SIG-M5 (cell line): ENCODE measurements at places on chromosomes 12 and 14.

DNA sequence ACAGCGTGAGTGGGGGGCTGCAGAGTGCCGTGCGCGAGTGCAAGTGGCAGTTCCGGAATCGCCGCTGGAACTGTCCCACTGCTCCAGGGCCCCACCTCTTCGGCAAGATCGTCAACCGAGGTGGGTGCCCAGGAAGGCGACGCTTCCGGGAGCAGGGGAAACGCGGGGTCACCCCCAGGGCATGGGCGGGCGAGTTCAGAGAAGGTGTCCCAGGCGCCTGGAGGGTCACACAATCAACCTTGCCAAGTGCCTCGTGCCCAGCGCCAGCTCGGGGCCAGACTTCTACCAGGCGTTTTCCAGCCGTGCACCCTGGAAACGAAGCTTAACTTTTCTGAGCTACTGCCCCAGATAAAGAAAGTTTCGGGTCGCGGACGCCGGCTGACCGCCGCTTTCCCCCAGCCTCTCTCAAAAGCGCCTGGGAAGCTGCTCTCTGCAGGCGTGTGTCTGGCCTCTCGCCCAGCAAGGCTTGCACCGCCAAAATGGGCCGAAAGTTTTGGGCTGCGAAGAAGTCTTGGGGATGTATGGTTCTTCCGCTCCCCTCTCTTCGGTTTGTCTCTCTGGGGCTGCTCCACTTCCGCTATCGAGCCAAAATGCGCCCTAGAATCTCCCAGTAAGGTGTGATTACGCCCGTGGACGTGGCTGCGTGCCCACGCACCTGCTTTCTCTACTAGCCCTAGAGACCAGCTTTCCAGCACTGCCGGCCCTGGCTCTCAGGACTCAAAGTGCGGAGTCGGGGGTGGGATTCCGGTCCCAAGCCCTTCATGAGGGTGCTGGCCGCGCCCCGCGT, 1.7 kb downstream of the WNT1 start:
- no peak for DNase-seq

DNA sequence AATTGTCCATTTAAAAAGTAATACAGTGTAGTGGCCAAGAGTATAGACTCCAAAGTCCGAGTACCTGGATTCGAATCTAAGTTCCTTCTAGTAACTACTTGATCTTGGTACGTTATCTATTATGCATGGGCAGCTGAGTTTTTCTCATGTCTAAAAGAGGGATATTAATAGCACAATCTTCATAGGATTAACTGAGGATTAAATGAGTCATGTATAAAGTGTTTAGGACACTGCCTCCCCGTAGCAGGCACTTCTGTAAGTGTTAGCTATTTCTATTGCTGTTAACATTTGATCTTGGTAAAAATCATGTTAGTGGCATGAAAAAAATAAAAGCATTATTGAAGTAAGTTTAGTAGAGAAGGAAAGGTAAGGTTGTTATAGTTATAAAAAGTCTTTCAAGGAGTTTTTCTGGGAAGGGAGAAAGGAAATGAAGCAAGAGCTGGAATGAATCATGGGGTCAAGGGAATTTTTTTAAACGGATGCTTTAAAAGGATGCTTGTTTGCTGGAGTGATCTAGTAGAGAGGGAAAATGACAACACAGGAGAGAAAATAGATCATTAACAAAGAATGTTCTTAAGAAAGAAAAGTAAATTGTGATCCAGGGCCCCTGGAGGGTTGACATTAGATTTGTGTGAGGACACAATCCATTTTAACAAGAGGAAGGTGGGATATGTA, 502.2 kb upstream of the USP15 start:
- DNase-seq, result no peak

DNA sequence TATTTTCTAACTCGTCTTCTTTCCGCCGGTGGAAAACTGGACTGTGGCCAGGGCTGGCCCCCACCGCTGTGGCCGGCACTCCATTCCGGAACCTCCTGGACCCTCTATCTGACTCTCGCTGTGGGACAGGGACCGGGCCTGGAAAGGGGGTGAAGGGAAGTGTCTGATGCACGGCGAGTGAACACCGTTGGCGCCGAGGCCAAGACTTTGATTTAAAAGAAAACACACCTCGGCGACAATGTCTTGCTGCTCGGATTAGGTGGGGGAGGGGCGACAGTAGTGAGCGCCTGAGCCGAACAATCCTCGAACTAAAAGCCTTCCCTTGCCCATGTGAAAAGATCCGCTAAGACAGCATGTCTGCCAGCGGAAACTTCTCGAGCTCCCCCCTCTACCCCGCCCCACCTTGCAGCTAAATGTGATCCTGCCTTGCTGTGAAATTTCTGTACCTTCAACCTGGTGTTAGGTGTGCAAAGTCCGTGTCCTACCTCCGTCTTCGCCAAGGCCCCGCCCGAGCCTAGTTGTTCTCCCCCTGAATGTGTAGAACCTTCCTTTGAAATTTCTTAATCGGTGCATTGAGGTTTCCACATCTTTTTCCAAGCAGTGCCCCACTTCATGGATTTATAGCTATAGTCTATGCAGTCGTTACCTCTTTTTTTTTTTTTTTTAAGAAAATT, 862 bp upstream of the HOTAIR start:
- no peak for DNase-seq

DNA sequence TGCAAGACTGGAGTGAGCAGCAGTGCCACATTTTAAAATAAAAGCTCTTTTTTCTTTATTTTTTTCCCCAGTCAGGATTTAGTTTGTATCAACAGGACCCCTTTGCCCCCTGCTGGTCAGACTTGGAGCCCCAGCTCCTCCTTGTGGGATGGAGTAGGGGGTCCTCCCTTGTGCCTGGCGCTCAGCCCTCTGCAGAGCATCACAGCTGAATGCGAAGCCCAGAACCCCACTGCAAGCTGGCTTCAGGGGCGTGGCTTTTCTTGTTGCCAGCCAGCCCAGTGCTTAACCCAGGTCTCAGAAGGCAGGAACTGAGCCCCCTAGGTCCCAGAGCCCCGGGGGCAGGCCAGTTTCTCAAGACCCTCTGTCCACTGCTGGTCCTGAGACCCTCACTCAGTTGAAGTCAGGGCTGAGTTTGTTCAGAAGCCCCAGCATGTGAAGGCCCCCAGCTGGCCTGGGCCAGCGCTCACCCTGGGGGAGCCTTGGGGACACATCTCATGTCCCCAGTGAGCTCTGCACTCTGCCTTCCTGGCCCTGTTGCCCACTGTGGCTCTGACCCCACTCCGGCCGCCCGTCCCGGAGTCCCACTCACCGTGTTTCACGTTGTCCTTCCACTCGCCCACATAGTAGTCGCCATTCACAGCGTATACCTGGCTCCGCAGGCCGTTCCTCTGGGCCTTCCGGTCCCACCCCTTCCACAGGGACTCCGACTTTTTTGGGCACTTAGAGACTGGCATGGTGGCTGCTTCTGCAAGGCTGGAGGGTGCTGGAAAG, 519 bp downstream of the MORN3 start:
- no peak for DNase-seq

GRCh38 chr12:32179011-32179395, 72.4 kb downstream of the BICD1 start:
- no peak for DNase-seq

- DNase-seq, result no peak
These were observed 446.7 kb upstream of the TMEM132C start for GRCh38 chr12:127820271-127820670.

GRCh38 chr12:78208092-78208491, 377.4 kb downstream of the NAV3 start:
- no peak for DNase-seq

- DNase-seq, result no peak
These were observed 325.4 kb upstream of the SEL1L start for GRCh38 chr14:81859046-81859445.

- no peak for DNase-seq
These were observed 29.7 kb downstream of the CHGA start for GRCh38 chr14:92952481-92953298.

DNA sequence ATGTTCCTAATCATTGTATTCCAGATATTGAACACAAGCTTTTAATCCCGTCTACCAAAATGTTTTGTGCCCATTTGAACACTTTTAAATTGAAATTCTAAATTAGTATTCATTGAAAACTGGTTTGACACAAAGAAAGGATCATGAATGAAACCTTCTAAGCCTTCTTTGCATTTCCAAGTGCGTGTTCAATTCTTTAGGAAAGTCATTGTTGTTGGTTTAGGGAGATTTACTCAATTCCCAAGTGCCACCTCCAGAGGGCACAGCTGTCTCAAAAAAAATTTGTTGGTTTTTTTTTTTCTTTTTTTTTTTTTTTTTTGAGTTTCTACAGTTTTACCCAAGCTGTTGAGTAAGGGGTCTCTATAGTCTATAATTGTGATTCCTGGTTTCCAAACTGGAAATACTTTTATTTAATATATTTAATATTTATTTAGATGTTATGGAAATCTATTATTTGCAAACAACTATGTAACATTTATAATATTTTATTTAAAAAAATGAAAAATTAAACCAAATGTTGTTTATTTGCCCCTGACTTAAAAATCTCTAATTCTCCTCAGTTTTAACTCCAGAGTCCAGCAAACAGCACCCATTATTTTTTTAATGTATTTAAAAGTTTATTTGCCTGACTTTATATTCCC, 79.9 kb downstream of the NEDD1 start:
- no peak for DNase-seq

DNA sequence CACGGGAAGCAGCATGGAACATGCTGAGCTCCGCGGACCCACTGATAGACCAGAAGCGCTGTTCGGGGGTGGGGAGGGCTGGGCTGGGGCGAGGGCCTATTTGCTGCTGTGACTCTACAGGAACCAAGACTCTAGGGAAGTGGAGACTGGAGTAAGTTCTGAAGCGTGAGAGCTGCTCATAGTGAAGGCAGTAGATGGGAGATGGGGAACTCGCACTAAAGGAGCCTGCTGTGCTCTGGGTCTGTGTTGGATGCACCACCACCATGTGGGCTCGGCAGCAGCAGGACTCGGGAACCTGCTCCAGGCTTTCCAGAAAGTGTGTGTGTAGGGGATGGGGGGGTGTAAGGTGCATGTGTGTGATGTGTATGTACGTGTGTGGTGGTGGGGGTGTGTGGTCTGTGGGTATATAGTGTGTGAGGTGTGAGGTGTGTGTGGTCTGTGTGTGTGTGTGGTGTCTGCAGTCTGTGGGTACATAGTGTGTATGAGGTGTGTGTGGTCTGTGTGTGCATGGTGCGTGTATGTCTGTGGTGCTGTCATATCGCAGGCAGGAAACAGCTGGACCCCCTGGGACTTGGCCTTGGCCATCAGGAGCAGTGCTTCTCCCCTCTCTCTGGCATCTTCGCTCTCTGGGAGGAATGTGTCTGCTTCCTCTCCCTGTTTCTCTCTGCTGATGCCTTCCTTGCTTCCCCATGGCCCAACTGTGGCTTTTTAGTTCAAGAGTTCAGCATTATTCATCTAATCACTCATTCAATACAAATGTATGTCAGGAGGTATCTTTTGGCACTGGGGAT, 378.9 kb downstream of the FUT8 start:
- no peak for DNase-seq

DNA sequence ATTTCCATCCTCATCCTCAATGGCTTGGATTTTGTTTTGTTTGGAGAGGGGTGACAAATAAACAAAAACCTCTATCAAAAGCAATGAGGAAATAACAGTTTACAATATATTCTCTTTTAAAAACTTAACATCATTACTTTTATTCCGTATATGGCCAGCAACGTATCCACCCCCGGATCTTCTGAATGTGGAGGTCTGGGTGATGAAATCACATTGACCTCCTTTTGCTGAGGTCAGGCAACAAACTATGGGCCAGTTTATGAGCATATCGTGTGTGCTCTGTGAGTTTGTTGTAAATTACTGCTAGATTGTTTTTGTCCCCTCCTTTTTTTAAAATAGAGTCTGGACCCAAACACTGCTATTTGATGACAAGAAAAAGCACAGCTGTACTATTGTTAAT, 178.1 kb downstream of the BCAT1 start:
- no peak for DNase-seq

GRCh38 chr12:75525263-75525662, 13.9 kb upstream of the KRR1 start:
- DNase-seq, result no peak

- DNase-seq, result no peak
These were observed 96.4 kb upstream of the SOX5 start for GRCh38 chr12:24045816-24046257.

DNA sequence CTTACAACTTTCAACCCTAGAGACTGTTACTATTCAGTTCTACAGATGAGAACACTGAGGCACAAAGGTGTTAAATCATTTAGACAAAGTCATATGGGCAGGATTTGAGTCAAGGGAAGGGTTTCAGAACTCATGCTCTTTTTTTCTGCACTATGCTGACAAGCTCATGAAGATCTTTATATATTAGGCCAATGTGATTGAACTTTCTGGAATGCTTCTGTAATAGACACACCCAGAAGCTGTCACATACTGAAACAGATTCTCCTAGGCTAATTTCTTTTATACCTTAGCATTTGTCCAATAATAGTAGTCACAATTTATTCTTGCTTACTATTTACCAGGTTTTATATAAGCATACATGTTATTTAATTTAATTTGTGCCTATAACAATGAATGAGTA, 164.0 kb downstream of the ALG10B start:
- no peak for DNase-seq

DNA sequence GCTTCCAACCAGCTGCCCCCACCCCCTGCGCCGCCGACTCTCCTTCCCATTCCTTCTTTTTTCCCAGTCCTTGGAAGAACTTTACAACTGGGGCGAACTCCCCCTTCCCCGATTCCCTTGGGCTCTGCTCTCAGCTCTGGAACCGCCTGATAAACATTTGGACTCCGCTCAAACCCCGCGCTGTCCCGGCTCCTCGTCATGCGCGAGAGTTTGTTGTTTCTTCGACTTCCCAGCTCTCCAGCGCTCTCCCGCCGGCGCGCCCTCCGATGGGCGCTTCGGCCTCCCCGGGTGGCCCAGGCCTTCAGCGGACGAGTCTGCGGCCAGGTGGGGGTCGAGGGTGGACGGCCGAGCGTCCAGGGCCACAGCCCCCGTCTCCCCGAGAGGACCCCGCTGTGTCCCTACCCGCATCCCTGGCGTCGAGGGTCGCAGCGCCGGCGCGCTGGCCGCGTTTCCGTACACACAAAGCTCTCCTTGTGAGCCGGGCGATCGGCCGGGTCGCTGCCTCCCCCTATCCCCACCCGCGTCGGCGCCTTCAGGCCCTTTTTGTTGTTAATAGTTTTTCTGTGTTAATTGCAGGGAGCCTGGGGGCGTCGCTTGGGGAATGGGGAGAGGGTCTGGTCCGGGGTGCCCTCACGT, 847 bp downstream of the MMP14 start:
- no peak for DNase-seq
